ENCODE measurements at places on chromosomes 3 and 15.
A peak's percentile ranks its signal among the peaks of the same experiment; 100 is the strongest.

DNA sequence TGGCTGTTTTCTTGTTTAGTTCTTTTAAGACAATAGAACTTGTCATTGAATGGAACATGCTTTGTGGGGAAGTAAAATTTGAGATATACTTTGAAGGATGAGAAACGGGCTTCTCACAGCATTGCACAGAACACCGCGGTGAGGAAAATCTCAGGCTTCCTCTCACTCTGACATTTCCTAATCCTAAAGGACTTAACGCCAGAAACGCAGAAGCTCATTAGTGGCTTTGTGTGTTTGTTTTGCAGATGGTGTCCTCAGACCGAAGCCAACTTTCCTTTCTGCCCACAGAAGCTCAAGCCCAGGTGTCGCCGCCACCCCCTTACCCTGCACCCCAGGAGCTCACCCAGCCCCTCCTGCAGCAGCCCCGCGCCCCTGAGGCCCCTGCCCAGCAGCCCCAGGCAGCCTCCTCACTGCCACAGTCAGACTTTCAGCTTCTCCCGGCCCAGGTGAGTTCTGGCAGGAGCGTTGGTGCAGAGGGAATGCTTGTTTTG, 78.9 kb upstream of the BLM start:
- no peak for DNase-seq

GRCh38 chr3:72487078-72487765, 361.0 kb downstream of the SHQ1 start:
- peak; percentile 96 for DNase-seq

DNA sequence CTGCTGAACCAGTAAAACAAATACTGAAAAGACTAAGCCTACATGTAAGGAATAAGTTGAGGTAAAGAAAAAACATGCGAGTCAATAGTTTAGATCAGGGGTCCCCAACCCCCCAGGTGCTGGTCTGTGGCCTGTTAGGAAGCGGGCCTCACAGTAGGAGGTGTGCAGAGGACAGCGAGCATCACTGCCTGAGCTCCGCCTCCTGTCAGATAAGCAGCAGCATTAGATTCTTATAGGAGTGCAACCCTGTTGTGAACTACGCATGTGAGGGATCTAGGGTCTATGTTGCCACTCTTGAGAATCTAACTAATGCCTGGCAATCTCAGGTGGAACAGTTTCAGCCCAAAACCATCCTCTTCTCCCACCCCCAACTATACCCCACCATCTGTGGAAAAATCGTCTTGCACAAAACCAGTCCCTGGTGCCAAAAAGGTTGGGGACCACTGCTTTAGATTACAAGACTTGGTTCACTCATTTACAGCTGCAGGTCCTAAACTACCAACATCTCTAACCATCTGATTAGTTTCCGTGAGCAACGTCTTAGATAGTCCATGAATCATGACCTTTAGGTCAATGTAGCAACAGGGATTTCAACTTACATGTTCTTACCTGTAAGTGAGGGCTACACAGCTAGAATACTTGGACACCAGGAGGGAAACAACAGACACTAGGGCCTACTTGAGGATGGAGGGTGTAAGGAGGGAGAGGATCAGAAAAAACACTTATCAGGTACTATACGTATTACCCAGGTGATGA, 66.7 kb downstream of the TRANK1 start:
- DNase-seq = no peak

DNA sequence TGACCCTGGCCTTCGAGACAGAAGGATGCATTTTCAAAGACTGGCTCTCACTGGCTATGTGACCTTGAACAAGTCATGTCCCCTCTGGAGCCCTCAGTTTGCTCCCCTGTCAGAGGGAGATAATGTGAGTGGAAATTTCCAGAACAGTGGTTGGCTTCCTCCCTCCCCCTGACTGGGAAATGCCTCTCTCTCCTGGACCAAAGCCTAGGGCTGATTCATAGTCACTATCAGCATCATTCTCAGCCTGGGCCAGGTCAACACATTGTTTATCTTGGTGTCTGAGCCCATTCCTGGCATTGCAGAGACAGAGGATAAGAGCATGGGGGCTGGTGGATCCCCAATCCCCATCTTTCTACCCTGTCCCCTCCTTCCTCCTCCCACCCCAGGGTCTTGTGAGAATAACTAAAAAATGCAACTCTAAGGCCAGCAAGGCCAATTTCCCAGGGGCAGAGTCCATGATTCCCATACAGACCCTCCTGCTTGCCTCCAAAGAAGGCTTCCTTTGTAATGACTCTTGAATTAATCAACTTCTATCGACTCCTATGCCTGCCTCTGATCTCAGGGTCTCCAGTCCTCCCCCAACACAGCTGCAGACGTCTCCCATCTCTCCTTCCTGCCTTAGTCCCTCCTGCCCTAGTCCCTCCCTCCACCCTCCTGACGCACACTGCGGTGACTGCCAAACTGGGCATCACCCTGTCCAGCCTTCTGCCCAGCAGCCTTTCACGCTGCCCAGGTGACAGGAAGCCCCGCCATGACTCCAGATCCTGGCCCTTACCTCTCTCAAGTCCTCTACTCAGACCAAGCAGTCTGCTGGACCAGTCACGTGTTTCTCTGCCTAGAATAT, 35.4 kb upstream of the CORO2B start:
- DNase-seq = peak; percentile 89

- peak; percentile 93 for DNase-seq
Observed at GRCh38 chr15:101167753-101168462, 83.9 kb downstream of the CHSY1 start.

GRCh38 chr3:127593178-127593577, 2.6 kb upstream of the TPRA1 start:
- no peak for DNase-seq

- no peak for DNase-seq
Observed at GRCh38 chr15:35717721-35718120, 171.8 kb upstream of the DPH6 start.

DNA sequence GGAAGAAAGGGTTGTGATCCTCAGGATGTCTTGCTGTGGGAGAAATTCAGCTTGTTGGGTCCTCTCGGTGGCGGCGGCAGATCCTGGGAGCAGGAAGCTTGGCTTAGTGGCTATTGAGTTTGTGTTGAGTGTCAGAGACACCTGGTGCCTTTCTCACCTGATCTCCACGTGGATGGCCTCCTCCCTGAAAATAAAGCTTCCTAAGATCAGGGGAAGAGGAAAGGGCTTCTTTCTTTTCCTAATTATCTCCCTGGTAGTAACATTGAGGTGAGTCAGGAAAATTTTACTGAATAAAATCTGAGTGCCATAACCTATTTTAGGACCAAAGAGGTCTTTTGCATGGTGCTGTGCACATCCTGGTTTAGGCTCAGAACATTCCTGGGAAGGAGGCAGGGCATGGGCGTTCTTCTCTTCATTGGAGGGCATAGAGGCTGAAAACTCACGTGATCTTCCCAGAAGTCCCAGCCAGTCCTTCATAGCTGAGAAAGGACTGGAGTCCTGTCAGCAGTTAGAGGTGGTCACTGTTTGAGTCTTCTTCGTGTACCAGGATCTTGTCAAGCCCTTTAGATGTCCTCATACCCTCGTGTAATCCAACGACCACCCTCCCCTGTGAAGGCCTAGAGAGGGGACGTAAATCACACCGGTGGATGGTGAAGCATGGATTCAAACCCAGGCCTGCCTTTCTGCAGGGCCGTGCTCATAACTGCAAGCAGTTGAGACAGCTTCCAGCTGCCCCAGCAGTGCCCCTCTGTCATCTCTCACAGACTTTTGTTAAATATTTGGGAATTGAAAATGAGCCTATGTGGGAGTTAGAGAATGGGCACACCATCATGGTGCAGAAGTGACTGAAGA, 1.1 kb downstream of the CMTM8 start:
- DNase-seq = no peak

DNA sequence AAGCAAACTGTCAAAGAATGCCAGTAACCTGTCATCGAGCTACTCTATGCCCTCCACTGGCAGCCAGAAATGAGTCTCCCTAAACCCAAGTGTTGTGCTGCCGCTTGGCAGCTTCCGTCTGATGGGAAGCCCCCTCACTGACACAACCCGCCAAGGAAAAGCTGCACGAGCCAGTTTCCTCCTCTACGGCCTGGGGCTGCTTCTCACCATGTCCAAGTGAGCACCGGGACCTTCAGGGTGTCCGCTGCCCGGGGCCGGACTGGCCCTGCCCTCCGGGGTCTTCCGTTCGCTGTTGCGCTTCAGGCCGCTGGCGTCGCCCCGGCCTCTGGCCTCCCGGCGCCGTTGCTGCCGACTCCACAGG, 490 bp downstream of the TOMM70 start:
- peak; percentile 26 for DNase-seq

GRCh38 chr3:181851063-181851462, 139.3 kb downstream of the SOX2 start:
- no peak for DNase-seq

DNA sequence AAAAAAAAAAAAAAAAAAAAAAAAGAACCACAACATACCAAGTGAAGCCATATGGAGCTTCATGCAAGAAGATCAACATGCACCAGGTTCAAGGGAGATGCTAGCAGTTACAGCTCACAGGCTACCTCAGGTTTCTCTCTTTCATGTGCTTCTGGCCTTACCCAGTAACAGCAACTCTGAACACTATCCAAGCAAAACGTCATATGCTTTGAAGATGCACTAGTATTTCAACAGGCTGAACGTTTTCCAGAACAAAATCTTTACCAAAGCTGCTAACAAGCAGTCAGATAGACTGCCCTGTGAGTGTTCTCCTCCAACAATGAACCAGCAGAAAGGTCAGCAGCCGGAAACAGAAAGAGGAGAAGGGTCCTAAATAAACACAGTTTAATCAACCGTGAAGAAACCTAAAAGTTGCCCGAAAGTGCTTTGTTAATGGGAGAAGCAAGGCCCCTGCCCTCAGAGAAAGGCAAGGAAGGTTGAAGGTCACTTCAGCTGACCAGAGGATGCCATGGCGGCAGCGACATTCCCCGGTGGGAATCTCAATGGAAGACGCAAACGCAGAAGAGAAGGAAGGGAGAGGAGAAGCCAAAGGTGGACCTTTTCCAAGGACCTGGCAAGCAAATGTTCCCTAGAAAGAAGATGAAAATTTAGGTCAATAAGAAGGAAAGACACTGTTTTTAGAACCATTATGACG, 80.1 kb downstream of the CCNL1 start:
- no peak for DNase-seq

Data from EL (cell line).